ENCODE measurements at places on chromosomes 12 and 14.

DNA sequence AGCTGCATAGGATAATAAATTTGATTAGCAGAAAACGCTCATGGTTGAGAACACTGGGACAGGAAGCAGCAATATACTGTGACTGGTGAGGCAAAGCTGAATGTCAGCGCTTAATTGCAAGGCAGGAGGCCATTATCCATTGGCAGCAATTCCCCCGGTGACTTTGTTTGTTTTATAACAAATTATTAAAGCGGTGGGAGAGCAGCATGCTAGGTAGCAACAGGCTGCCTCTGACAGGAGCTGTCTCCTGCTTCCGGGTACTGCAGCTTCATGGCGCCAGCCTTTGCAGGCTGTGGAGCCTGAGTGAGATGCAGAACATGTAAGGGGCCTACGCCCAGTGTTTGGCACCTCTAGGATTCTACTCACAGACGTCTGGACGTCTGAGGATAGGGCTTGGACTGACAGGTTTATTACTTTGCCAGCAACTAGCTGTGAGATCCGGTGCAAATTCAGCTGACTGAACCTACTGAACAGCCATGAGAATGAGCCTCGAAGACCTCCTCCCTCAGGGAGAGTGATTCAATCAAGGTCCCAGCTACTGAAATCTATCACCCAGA is 82.1 kb upstream of the SSTR1 start:
- DNase-seq: no peak

DNA sequence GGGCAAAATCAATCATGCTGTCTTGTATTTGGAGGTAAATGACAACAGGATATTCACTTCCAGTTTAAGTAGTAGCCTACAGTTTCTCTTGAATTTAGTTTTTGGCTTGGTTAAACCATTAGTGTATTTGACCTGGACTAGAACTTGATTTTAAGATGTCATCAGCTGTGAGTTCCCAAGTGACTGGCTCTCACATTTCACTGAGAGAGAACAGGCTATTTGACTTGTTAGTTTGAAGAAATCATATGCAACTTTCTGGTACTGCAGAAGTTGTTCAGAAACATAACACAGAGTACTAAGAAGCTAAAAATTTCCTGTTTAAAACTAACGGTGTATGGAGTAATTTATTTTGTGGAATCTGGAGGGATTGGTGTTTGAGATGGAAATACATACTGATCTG is 22.3 kb downstream of the MNAT1 start:
- no peak for DNase-seq

DNA sequence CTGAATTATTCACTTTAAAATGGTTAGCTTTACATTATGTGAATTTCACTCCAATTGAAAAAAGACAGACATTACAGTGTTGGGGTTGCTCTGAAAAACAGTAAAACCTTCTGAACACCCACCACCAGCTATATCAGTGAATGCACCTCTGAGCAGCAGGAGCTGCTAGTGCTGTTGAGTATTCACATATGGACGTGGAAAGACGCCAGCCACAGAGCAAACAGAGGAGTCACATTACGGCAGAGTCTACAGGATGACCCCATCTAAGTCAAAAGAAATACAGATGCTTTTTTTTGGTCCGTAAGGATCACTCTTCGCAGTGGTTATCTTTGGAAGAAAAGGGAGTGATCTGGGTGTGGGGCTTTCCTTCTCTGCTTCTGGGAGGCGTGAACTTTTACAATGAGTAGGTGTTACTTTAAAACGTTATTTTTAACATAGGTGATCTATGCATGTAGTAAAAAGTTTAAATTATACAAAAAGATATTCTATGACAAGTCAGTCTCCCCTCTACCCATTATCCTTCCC is 4.5 kb downstream of the HVCN1 start:
- DNase-seq: no peak

DNA sequence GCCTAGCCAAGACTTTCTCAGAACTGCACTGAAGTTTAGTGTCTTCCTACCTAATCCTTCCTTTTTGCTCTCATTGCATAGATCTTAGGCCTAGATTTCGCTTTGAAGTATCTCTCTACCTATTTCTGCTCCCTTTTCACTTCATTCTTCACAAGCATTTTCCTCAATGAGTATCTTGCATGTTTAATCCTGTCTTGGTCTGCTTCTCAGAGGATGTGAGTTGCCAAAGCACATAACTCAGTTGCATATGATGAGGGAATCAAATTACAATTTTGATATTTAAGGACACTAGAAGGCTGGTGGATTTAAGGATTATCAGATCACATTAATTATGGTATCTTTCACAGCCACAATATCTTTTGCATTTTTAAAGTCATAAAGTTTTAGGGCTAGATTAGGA is 195.5 kb upstream of the DAAM1 start:
- DNase-seq: no peak

- DNase-seq: no peak
These were observed 412.7 kb upstream of the SEL1L start for GRCh38 chr14:81946375-81946774.

DNA sequence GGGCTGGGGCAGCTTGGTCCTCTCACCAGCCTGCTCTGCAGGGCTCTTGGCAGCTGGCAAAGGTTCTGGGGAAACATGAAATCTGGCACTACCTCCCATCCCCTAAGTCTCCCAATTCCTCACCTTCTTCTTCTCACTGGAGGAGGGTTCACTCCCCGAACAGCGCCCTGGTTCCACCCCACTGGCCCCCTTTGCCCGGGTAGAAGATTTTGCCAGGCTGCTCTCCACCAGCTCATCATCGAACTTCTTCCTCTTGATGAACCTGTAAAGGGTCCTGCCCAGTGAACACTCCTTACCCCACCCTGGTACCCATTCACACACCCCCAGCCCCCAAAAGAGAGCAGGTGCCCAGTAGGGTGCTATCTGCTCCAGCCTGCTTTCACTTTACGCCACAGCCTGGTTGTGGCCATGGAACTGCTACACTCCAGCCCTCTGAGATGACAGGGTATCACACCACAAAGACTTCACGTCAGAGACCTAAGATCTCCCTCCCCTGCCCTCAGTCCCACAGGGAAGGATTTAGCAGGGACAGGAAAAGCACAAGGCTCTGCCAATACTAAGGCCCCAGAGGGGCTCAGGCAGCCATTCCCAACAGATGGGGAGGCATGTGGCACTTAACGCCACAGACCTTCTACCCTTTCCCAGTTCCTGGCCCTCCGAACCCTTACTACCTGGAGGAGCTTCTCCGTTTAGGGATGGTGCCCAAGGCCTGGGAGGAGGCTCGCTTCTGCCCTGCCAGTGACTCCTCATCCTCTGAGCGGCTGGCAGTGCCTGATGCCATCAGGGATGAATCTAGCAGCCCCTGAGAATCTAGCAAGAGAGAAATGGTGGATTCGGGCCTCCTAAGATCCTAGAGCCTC is 2.3 kb downstream of the MCRS1 start:
- DNase-seq: no peak

DNA sequence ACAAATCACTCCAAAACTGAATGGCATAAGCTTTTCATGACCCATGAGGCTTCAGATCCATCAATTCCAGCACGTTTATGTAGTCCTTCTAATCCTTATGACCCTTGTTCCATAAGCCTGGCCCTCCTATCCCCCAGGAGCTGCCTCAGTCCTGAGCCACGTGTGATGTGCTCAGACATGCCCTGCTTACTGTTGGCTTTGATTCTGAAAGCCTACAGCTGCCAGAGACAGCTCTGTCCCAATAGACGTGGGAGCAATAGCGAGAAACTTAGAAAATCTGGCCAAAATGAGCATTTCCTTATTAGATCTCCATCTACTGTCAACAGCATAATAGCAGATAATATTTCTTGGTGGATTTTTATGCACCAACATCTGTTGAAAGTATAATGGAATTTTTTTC is 33.2 kb downstream of the DUSP6 start:
- no peak for DNase-seq

DNA sequence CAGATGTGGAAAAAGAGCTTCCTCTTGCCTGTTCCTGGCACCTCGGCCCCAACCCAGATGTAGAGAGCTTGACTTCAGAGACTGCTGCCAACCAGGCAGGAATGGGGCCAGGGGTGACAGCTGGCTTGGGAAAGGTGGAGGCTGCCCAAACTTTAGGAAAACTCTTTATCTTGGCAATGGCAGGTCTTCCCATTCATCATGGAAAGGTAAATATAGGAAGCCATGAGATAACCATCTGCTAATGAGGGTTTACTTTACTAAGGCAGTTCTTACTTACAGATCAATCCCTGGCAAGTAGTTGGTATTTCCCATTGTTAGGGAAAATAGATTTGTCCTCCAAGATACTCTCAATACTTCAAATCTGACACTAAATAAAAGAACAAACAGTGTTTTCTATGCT is 143.1 kb upstream of the NUDT4 start:
- DNase-seq: no peak

DNA sequence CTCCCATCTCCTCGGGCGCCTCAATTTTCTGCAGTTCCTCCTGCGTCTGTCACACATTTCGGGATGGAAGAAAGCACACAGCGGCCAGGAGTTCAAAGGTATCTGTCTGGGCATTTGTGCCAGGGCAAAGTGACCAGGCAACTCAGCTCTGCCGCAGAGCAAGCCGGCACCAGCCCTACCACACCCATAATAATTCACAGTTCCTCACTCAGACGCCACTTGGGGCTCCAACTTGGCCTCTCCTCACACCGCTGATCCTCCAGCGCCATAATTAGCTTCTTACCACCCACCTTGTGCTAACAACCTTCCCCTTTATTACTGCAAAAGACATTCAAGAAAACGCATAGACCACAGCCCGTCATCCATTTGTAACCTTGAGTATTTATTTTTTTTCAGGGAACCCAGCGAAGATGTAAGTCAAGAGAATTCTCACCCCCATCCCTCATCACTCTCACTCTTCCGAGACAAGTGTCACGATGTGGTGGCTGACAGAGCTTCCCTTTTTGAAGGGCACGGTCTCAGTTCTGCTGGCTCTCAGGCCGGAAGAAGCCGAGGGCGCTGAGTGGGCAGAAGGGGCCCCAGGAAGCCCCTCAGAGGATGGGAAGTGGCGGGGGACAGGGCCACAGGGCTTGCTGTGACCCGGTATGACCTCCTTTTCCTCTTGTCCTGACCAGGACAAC is 25.2 kb upstream of the NCOR2 start:
- DNase-seq: no peak

DNA sequence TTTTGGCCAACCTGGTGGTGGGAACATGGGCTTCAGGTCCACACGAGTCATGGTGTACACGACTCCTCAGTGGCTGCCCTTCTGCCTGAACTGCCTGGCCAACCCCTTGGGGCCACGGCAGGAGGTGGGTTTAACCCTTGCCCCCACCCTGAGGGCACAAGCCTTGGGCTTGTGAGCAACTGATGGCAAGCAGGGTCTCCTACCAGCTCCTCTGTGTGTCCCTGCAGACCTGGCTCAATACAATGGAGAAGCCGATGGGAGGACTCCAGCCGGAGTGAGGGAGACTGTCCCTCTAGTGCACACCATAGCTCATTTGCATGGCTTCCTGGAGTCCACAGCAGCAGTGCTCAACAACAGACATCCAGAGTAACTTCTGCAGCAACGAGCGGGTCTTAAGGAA is 28.0 kb downstream of the JAG2 start:
- DNase-seq: no peak

All from T-cell (primary cell).